ENCODE measurements at places on chromosomes 5 and 9.

DNA sequence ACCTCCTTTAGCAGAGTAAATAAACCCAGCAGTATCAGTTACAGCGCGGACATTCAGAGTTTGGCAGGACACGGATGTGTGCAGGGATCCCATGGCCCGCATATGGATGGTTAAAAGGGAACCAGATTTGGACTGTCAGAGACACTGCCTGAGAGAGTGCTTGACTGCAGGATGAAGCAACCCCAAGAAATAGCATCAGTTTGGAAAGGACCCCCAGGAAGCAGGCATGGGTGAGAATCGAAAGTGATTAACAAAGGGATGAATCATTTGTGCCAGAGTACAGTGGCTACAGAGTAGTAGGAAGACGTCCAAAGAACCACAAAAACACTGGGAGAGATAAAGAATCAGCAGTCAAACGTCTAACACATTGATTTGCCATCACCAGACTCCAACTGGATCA is 5.5 kb downstream of the C7 start:
- no peak for DNase-seq

DNA sequence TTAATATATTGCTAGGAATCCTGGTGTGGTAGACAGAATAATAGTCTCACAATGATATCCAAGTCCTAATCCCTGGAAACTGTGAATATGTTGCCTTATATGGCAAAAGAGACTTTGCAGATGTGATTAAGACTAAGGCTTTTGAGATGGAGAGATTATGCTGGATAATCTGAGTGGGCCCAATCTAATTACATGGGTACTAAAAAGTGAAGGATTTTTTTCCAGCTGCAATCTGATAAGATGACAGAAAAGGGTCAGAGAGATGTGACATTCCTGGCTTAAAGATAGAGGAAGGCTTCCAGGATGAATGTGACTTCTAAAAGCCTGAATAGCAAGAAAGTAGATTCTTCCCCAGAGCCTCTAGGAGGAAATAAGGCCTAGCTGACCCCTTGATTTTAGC is 80.7 kb upstream of the MPDZ start:
- no peak for DNase-seq

DNA sequence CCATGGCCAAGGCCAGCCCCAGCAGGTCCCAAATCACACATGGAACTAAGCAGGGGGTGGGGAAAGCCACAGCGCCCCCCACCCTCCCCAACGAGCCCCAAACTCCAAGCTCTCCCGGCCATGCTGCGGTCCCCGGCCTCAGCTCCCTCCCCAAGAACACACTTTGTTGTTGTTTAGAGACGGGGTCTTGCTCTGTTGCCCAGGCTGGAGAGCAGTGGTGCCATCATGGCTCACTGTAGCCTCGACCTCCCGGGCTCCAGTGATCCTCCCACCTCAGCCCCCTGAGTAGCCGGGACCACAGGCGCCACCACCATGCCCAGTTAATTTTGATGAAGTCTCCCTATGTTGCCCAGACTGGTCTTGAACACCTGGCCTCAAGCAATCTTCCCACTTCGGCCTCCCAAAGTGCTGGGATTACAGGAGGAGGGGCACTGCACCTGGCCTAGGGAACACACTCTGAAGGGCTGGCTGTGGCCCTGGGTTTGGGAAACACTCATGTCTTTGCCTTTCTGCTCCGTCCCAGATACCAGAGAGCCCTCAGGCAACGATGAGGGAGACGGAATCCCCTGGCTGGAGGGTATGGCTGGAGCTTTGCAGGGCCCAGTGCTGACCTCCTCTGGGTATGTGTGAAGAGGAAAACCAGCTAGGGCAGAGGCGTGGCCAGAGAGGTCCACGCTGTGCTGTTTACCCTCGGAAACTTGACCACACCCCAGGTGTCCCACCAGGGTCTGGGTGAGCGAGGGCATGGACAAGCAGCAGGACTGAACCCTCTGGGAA is 53.2 kb upstream of the UBAC1 start:
- no peak for DNase-seq

DNA sequence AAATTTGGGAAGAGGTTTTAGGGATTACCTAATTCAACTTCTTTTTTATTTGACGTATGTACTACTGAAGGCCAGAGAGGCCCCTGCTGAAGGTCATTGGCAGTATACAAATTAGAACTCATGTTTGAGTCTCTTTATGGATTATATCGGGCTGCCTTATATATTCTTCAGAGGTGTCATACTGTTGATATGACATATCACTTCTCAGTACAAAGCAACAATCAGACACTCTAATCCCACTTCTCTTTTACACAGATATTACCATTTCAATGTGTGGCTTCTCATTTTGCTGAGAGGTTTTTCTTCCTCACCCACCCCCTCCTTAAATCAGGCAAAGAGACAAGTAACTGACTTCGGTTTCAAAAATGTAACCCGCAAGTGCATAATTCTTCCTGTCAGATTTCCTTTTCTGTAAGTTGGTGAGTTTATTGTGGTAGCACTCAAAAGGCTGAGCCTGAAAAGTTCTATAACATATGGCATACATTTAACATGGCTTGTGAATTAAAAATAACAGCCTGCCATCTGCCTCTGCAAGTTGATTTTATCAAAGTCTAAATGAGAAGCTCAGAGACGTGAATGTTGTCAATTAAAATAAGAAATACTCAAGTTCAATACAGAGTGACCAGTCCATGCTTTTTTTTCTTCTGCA is 163.6 kb upstream of the RORB start:
- no peak for DNase-seq

GRCh38 chr5:126591549-126591948 is 3.5 kb downstream of the ALDH7A1 start:
- no peak for DNase-seq

- DNase-seq = no peak
Observed at GRCh38 chr9:124776618-124776953, 347 bp upstream of the OLFML2A start.

GRCh38 chr5:61318376-61318775 is 13.7 kb upstream of the ZSWIM6 start:
- no peak for DNase-seq

- no peak for DNase-seq
Observed at GRCh38 chr5:179679014-179679674, 1.7 kb downstream of the CBY3 start.

DNA sequence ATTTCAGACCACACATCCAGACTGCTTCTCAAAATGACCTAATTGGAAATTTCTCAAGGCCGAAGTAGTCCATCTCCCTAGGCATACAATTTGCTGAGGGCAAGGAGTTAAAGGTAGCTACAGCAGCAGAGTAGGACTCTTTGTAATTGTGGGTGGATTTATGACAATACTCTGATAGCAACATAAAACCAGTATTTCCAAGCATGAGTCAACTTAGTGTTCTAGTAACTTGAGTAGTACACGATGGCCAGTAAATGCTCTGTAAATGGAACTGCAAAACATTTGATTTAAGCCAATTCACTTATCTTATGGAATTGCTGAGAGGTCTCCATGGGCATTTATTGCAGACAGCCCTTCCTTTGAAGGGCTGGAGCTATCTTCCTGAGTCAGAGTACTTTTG is 352.2 kb downstream of the PLK2 start:
- DNase-seq = no peak

DNA sequence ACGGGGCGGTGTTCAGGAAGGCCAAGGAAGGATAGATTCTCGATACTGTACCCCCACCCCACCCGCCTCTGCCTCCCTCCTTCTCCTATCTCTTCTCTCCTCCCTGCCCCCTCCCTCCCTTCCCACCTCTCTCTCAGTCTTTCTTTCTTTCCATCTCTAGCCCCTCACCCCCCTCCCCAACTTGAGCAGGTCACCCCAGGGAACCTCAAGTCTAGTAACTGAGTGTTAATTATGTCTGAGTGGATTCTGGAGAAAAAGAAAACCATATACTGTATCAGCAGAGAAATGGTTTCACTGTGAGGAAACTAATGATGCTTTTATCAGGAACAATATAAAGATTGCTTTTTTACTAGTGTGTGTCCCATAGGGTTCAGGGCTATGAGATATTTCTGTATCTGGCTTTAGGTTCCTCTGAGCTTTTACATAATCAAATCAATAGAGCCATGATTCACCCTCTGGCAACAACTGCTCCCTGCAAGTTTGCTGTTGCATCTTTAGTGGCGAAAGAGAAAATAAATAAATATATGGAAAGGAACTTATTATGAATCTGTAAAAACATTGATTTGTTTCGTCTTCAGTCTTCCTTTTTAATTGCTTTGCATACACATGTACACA is 639.7 kb downstream of the CCDC171 start:
- DNase-seq = no peak

DNA sequence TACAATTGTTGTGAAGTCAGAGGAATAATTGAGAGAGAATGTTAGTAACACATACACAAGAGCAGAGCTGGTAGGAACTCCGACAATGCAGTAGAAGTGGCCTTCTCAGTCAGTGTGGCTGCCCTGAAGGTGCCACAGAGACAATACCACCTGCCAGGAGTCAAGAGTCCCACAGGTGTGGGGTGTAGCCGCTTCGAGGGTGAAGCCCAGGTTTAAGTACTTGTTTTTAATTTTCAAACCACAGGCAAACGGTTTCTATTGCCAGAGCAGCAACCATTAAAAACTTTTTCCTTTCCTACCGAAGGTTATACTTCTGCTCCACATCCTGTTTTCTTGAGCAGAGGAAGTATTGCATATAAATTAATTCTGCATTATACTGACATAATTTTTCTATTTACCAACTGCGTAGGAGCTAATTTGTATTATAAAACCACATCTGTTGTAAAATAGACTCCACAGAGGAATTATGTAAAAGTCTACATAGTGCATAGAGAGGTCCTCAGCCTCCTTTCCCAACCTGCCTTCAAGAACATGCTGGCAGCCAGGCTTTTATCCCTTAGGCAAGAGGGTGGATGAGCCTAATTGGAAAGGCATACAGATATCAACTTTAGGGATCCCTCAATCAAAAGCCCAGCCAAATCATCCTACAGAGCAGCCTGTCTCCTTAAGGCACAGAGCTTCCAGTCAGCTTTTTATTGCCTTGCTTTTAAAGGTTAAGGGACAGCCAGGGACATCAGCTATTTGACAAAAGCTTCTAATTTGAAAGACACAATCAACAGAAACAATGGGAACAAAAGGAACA is 12.9 kb upstream of the ACTBL2 start:
- no peak for DNase-seq
